OCI-M1 (cell line): ENCODE measurements at places on chromosomes 3 and 15.

DNA sequence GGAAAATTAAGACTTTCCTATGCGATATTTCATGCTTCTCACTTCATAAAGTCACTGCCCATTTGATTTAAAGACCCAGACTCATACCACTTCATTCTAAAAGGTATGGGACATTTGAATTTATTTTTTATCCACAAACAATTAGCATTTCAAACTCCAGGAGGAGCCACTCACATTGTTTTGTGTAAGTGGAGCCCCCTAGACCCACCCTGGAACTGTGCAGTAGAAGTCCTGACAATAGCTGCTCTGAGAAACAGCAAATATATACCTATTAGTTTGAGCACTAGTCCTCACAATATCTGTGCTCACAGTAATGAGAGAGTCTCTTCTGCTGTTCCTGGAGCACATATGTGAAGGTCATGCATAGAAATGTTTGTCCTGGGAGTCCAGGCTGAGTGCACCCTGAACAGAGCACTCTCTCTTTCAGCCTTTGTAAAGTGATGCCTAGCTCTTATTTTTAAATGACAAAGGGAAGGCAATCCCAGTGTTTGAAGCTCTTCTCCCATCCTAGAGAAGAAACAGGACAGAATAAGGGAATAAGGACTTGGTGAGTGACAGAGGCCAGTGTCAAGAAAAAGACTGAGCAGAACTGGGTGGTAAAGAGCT lies 127.5 kb upstream of the STRIT1 start:
- no peak for DNase-seq

GRCh38 chr3:127598841-127599570 lies 795 bp downstream of the MCM2 start:
- DNase-seq = no peak

- DNase-seq = no peak
Observed at GRCh38 chr15:62145015-62145735, 19.9 kb downstream of the C2CD4B start.

GRCh38 chr3:65785065-65785645 lies 253.6 kb downstream of the MAGI1 start:
- DNase-seq = peak; percentile 67

- DNase-seq = no peak
Observed at GRCh38 chr3:49671291-49672288, 2.6 kb upstream of the APEH start.

DNA sequence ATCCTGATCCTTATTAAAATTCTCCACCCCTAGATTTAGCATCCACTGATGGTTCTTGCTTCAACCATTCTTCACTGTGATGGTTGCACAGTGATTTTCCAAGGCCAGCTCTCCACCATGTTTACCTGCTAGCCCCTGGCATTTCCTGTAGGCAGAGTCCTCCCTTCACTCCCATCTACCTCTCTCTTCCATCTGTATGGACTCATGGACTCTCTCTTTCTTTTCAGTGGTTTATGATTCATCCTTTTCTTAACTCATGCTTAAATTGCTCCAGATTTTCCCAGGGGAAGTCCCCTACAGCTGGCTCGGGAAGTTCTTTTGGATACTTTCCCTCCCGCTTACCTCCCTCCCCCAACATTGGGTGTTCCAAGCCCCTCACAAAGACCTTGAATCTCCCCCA lies 18.7 kb downstream of the TGM4 start:
- no peak for DNase-seq

DNA sequence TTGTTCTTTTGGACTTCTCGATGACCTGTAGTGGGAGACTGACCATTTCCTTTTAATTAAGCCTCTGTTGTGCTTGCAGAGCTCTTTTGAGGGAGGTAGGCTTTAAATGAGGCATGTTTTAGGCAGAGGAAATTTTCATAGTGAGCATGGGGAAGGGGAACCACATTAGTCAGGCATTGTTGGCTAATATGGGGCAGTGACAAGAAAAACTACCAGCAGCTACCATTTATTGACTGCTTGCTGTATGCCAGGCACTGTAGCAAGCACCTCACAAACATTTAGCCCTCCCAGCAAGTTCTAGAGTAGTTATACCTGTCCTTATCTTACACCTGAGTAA lies 10.9 kb downstream of the ATG7 start:
- DNase-seq = no peak

DNA sequence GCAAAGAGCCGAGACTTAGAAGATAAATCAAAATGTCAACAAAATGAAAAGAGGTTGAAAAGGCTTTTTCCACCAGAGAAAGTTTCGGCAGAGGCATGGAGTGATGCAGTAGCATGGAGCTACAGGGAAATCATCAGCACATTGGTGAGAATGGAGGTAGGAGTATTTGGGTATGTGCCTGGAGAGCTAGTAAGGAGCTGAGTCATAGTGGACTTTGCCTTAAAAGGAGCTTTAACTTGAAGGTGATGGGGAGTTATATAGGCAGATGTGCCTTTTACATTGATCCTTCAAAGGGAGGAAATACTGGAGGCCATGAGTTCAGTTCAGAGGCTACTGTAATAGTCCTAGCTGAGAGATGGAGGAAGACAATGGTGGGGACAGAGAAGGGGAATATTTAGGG lies 44.3 kb downstream of the IL5RA start:
- no peak for DNase-seq

DNA sequence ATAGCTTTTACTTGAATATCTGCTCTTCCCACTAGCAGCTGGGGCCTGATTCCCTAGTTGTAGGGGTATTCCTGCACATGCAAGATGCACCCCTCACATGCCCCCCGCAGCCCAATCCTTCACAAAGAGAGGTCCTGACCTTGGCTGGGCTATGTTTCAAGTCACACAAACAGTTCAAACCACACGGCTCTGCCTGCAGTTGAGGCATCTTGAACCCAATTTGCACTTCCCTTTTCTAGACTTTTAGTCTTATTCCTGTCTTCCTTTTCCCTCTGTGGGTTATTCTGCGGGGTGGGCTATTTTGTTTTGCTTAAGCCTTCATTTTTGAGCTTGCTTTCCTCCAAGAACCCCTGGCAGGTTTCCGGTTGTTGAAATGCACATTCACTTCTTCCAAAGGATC lies 13.3 kb upstream of the CCR1 start:
- peak; percentile 68 for DNase-seq

DNA sequence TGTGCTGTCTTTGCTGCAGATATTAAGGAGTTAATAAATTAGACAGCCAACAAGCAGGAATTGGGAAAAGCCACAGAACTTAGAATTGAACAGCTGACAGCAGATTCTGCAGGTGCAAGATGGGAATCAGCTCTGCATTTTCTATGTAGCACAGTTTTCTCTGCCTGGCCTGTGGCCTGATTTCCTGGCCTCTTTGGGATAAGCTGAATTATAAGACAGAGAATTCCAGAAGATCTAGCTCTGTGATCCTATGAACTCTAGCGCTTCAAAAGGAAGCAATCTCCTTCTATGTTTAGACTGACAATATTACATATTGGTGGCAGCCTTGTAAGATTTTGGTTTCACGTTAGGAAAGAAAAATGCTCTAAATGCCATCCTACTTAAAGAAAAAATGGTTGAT lies 24.0 kb upstream of the SOX2 start:
- no peak for DNase-seq

DNA sequence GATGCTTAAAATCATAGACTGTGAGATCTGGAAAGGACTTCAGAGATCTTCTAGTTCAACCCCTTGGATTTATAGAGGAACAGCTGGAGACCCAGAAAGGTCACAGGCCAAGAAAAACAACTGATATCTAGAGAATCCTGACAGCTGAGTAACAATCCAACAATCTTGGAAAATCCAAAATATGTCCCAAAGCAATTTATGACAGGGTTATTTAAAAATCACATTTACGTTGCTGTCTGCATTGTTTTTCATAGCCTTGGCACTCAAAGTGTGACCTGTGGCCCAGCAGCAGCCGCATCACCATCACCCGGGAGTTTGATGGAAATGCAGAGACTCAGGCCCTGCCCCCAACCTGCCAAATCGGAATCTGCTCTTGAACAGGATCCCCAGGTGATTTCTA lies 78.8 kb downstream of the FBN1 start:
- no peak for DNase-seq

DNA sequence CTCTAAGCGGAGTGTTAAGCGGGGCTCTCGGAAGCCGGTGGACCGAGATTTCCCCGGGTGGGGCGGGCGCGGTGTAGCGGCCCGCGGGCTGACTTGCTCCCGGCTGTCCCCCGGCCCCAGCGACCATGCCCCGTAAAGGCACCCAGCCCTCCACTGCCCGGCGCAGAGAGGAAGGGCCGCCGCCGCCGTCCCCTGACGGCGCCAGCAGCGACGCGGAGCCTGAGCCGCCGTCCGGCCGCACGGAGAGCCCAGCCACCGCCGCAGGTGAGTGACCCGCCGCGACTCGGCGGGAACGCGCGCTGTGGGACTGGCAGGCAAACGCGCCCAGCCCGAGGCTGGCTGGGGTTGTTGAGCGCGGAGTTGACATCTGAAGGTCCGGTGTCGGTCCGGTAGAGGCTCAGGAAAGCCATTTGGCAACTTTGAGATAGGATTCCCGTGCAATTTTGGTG lies 1.3 kb downstream of the SMC4 start:
- peak; percentile 28 for DNase-seq

DNA sequence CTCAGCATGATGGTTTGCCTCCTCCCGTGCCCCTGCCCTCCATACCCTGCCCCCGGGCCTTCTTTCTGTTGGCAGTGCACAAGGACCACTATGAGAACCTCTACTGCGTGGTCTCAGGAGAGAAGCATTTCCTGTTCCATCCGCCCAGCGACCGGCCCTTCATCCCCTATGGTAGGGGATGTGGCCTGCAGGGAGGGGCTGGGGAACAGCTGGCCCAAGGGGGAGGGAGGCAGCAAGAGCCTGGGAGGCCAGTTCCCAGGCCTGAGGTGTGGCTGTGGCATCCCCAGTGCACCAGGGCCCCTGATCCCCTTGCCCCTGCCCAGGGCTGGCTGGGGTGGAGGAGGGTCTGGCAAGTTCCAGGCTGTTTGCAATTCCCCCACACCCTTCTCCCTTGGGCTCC lies 2.6 kb upstream of the PLA2G4B start:
- no peak for DNase-seq

DNA sequence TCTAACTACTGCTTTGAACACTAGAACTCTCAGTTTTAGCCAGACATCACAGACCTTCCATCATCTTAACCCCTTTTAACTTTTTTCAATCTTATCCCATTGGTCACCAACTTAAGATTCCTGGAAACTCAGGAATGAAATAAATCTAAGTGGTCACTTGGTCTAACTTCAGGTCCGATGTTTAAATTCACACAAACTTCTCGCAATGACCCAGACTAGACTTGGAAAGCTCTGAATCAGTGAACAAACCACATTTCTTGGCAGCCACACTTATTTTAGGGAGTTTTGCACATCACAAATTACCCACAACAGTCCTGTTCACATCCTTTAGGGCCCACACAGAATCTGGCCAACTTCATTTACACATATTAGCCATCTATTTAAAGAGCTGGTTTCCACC lies 118.9 kb downstream of the MAGI1 start:
- no peak for DNase-seq

DNA sequence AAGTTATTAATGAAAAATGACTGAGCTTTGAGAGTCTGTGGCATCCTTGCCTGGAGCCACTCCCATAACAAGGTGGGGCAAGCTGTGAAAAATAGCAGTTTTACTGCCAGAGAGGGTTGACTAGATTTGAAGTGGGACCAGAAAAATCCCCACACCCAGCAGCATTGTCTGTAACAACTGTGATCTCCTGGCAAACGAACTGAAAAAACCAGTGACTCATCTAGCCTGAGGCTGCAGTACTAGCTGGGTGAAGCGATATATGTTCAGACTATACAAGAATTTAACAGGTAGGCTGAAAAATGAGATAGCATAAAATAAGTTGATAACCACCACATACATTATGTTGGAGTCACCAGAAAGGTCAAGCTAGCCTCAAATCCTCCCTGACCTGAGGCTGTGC lies 64.0 kb downstream of the DPH6 start:
- peak; percentile 73 for DNase-seq

DNA sequence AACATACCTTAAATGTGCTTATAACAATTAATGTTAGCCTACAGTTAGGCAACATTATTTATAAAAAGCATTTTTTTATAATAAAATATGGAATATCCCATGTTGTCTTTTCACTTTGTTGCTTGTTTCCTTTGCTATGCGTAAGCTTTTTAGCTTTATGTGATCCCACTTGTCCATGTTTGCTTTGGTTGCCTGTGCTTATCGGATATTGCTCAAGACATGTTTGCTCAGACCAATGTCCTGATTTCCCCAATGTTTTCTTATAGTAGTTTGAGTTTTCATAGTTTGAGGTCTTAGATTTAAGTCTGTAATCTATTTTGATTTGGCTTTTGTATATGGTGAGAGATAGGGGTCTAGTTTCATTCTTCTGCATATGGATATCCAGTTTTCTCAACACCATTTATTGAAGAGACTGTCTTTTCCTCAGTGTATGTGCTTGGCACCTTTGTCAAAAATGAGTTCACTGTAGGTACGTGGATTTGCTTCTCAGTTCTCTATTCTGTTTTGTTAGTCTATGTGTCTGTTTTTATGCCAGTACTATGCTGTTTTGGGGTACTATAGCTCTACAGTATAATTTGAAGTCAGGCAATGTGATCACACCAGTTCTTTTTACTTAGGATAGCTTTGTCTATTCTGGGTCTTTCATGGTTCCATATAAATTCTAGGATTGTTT lies 592.7 kb upstream of the SEMA6D start:
- DNase-seq = no peak

DNA sequence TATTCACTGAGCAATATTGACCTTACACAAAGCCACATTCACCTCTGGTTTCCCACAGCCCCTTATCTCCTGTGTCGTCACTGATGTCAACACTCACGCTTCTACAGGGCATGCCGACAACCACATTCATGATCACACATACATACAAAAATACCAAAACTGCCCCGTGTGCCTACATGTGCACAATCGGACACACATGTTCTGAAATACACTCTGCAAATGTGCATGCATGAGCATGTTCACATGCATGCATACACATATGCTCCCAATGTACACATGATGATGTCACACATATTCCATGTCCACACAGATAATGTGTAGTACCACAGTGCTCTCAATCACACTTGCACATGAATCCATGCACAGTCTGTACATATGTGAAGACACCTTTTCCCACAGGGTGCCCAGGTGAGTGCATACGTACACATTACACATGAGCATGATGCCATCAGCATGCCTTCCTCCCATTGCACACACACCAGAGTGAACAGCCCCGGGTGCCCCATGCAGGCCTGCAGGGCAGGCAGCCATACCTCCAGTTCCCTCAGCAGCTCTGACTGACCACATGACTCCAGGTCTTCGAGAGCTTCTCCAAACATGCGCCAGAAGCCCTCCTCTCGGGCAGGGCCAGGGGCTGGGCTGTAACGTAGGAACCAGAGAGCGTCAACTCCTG lies 37.0 kb downstream of the GRIP2 start:
- DNase-seq = no peak

DNA sequence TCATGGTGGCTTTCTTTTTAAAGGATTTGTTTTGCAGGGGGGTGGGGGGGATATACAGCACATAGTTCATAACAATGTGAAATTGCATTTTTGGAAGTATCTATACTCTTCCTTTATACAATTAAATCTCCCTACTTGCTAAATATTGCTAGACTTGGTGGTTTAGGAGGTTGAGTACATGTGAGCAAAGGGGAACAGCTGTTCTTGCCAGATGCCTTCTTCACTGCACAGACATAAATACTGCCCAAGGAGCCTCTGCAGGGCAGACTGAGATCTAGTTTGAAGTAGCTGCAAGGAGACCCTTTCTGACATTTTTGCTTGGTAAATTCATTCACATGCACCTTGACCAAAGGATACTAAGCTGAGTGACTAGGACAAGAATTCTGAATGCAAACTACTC lies 228.6 kb upstream of the IL12A start:
- no peak for DNase-seq

- DNase-seq = no peak
Observed at GRCh38 chr3:187196573-187197334, 532 bp upstream of the RTP1 start.

GRCh38 chr3:140636406-140637138 lies 41.3 kb upstream of the TRIM42 start:
- no peak for DNase-seq
